NCI-H1436 treated with DMSO at 0.1 percent for 48 hours (cell line): ENCODE measurements at places on chromosomes 3 and 15.

GRCh38 chr3:2303566-2303965 is 204.9 kb downstream of the CNTN4 start:
- no peak for DNase-seq

GRCh38 chr3:37492977-37493471 is 318.6 kb upstream of the LRRFIP2 start:
- DNase-seq = peak; percentile 53

- DNase-seq = no peak
Observed at GRCh38 chr3:101611023-101611422, 37.0 kb downstream of the PCNP start.

DNA sequence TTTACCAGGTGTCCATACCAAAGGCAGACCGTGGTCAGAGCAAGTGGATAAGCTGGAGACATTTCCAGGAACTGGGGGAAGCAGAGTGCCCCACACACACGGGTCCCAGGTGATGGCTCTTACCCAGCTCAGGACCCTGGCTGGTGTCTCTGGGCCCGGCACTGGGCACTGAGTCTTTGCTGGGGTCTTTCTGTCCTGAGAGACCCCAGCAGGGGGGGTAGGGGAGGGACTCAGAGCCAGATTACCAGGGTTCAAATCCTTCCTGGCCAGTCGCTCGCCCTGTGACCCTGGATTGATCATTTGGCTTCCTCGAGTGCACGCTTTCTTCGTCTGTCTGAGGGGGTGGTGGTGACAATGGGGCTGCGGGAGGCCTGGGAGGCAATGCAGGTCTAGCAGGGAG is 95.7 kb downstream of the PLXNA1 start:
- no peak for DNase-seq

DNA sequence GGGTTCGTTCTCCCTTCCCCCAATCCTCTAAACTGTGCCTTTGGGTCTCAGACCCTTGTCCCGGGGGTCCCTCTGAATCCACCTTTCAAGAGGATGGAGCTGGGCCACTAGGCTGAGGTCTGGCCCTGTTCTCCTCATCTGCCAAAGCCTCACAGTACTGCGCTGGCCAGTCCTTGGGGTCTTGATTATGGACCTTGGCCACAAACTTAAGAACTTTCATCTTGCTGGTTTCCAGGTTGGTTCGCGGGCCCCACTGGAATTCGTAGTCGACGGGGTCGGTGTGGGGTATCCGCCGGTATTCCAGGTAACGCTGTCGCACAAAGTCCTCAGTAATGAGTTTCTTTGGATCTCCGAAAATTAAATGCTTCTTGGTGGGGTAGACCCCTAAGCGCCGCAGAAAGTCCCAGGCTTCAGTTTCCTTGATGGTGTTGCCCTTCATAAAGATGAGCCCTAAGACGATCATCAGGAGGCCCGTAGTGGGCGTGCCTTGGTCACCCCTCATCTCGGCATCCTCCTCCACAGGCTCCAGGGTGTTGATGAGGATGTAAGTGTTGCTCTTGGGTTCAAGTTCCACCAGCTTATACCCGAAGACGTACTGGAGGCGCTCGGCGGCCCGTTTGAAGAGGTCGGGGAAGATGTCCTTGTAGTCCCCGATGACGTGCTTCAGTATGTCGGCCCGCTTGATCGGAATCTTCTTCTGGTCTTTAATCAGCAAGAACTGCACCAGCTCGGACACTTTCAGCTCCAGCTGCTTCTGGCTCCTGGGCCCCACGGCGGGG is 727 bp downstream of the NSMCE3 start:
- DNase-seq = no peak

- DNase-seq = no peak
Observed at GRCh38 chr15:62853841-62854225, 188.7 kb upstream of the TPM1 start.

- DNase-seq = no peak
Observed at GRCh38 chr3:5036858-5037257, 57.6 kb downstream of the BHLHE40 start.

DNA sequence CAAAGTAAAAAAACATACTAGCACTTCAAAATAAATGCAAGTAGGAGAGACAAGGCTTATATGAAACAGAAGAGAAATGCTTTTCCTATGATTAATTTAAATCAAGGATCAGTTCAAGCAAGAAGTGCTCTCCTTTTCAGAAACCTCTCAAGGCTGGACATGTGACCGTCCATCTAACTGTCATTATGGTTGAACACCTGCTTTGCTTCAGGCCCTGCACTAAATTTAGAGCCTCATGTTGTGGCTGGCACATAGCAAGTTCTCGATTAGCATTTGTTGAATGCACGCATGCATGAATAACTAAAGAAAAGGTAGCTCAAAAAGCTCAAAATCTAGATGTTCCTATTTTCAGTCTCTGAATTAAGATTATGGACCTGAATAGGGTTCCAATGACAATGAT is 82.0 kb downstream of the SV2B start:
- no peak for DNase-seq

GRCh38 chr3:129282727-129283327 is 4.2 kb downstream of the HMCES start:
- DNase-seq = no peak

- no peak for DNase-seq
Observed at GRCh38 chr3:98563661-98564281, 29.6 kb downstream of the CPOX start.

- no peak for DNase-seq
Observed at GRCh38 chr3:185517387-185518130, 18.7 kb upstream of the TMEM41A start.

DNA sequence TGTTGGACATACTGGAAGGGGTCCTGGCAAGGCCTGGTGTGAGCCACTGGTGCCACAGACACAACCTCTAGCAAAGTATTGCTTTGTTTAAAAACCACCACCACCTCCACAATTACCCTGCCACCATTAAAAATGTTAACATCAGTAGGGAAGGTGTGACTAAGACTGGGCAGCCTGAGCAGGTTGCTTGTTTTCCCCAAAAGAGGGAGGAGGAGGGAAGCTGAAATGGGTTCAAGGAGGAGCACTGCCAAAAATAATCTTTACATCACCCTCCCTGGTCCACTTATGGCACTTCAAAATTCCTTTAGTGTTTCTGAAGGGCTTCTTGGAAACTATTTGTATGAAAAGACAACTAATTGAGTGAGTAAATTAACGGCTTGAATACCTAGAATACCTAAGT is 99.8 kb upstream of the FGF7 start:
- no peak for DNase-seq

GRCh38 chr3:38190481-38190881 is 25.1 kb downstream of the OXSR1 start:
- DNase-seq = no peak

DNA sequence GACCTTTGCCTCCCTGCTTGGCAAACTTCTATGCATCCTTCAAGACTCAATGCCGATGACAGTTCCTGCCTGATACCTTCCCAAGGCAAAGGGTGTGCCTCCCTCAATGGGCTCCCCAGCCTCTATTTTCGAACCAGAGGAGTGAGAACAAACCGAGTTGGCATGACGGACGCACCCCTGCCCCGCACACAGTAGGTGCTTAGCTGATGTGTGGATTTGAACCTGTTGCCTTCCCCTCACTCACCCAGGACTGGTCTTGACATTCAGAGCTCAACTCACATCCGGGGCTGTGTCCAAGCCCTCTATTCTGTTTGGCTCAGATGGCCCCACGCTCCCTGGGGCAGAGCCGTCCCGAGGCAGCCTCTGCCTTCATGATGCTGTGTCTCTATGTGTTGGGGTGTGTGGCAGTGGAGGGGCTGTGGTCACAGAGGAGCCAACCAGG is 52.2 kb upstream of the SLC6A11 start:
- no peak for DNase-seq

DNA sequence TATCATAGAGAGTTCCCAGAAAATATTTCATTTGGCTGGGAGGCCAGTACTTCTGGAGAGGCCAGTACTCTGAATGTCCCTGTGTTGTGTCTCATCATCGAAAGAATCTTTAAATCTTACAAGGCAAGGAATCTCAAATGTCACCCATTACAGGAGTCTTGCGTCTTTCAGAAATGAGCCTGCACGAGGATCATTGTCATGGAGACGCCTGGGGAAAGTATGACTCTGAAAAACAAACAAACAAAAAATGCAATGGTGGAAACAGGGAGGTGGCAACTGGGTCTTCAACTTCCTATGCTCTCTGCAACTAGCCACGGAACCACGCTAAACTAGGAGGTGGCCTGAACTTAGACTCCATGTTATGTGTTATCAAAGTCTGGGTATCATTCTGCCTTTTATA is 804.6 kb downstream of the EPHA3 start:
- DNase-seq = no peak

DNA sequence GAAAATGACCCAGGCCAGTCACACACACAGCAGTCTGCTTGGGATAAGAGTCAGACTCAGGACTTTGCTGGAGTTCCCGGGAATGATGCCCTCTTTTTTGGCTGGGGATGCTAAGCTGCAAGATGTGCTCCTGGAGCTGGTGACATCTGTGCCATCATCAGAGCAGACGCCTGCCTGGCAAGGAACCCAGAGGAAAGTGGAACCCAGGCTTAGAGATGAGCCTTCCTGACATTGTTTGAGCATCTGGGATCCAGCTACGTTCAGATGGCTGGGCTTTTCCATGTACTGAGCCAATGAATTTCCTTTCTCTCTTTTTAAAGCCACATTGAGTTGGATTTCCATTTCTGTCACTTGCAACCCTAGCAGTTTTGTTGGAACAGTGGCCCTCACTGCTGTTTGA is 53.3 kb downstream of the EBLN2 start:
- no peak for DNase-seq

DNA sequence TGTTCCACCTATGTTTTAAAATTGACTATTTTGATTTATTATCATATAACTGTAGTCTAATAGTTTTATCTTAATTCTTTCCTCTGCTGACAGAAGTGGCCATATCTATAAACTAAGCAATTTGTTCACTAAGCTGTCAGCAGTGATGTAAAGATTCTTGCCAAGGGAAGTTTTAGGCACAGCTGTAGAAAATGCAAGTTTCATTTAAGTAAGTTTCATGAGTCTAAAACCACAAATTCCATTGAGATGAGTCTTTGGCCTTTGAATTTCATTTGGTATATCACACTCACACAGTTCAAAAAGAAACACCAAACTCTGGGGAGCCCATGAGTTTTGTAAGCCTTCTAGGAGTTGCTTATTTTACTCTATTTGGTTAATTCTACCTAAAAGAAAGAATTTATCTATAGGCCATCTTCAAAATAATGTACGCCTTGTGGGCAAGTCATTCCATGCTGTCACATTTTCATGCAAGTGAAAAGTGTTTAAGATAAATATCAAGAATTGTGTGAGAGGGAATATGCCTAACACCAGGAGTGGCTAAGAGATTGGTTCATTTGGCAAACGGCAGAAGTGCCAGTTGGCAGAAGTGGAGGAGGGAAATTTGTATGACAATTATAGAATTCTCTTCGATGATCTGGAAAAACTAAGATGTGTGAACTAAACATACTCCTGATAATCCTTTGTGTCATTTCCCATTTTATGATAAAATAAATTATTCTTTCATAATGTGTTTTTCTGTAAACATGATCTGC is 292.9 kb downstream of the ZIC4 start:
- DNase-seq = no peak

- no peak for DNase-seq
Observed at GRCh38 chr3:21738935-21739702, 11.9 kb downstream of the ZNF385D start.

- DNase-seq = no peak
Observed at GRCh38 chr3:50205413-50206276, 574 bp downstream of the SLC38A3 start.

GRCh38 chr3:129596194-129597086 is 10.0 kb downstream of the PLXND1 start:
- DNase-seq = no peak

- no peak for DNase-seq
Observed at GRCh38 chr15:63587527-63587926, 9.7 kb upstream of the FBXL22 start.

- DNase-seq = no peak
Observed at GRCh38 chr3:136236109-136236508, 14.0 kb upstream of the PCCB start.

DNA sequence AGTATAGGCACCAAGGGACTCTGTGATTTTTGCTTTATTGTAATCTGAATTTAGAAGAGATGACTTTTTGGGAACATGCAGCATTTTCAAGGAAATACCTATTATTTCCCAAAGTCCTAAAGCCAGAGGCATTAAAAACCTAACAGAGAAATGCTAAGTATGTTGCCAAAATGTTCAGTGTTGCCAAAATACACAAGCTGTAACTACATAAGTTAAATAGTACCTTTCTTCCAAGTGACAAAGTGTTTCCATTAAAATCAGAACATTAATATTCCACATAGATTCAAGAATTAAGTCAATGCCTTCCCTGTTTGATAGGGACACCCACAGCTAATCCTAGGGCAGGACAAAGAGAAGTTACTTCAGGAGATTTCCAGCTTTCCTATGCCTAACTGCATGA is 42.0 kb downstream of the MKRN2 start:
- no peak for DNase-seq

- DNase-seq = no peak
Observed at GRCh38 chr15:24075420-24076089, 388.4 kb upstream of the NDN start.

GRCh38 chr3:34878488-34878887 is 760.8 kb upstream of the ARPP21 start:
- no peak for DNase-seq

GRCh38 chr3:65584913-65585312 is 453.8 kb downstream of the MAGI1 start:
- no peak for DNase-seq

- no peak for DNase-seq
Observed at GRCh38 chr3:135237371-135238143, 442.5 kb downstream of the EPHB1 start.

DNA sequence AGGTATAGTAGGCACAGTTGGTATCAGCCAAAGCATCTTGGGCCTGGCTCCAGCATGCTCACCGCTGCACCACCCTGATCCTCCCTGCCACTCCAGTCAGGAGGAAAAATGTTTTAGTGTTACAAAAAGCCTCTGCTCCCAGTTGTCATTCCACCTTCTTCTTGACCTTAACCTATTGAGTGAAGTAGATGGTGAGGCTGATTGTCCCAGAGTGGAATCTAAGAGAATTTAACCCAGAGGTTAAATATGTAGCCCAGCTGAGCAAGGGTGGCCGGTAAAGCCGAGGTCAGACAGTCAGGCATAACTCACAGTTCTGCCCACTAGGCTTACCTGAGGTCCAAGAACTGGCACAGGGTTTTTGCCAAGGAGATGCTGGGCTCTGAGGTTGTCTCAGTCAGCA is 30.7 kb upstream of the TNIK start:
- no peak for DNase-seq

DNA sequence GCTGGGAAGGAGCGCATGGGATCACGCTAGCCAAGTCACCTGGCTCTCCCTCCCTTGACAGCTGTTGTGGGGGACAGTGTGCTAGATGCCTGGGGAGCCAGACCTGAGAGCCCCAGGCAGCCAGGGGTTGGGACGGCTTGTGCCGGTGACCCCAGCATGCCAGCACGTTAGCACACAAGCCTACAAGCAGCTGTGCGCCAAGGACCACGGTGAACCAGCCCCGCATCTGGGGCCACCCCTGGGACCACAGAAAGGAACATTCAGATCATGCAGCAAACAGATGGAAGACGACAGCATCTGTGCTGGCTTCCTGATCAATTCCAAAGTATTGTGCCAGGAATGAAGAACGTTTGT is 64.8 kb downstream of the NTRK3 start:
- no peak for DNase-seq
